ENCODE measurements at places on chromosomes 7 and 10.

GRCh38 chr7:73470208-73470607 lies 36.6 kb downstream of the FZD9 start:
- no peak for DNase-seq

- DNase-seq: no peak
These were observed 124.9 kb downstream of the CLEC2L start for GRCh38 chr7:139648391-139648861.

GRCh38 chr10:113135025-113135424 lies 185.0 kb downstream of the TCF7L2 start:
- no peak for DNase-seq

DNA sequence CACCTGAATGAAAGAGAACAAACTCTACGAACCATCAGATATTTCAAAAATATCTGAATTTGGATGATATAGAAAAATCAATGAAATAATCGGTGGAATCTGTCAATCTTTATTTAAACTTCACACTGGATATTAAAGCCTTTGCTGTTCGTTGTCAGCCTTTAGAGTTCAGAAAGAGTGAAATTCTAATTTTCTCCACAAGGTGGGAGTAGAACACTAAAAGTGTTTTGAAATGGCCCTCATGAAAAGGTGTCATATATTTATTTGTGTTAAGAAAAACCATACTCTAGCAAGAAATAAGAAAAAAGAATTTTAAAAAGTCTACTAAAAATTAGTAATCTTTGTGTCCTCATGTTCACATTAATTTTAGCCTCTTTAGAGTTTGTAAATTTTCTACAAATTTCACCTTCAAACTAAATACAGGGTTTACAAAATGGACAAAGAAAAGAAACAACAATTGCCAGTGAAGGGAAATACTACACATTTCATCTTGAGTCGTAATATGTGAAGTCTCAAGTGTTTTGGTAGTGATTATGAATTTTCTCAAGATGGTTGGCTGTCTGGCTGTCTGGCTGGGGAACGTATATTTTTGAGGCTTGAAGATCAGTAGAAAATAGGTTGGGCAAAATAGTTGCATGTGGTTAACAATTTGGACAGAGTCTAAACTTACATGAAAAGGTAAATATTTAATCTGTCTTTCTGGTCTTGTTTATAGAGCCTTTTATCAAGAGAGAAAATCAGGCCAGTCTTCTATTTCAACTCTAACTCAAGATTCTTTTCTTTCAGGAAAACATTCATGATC lies 43.7 kb downstream of the DNAJB9 start:
- peak; percentile 37 for DNase-seq

GRCh38 chr10:132102717-132103110 lies 37.0 kb downstream of the JAKMIP3 start:
- no peak for DNase-seq

DNA sequence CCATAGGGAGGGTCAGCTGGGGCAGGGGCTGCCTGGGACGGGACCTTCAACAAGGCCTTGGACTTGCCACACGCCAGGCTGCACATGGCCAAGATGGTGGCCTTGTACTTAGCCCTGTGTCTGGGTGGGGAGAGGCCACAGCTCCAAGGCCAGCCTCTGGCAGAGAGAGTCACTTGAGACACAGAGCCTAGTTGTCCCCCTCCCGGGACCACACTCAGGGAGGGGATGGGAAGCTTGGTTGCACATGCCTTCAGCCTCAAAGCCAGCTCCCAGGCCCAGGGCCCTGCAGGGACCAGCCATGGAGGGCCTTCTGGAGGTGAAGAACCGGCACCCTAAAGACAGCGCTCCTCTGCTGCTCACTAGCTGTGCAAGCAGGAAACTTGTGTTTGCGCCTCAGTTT lies 16.7 kb downstream of the MMRN2 start:
- DNase-seq: no peak

DNA sequence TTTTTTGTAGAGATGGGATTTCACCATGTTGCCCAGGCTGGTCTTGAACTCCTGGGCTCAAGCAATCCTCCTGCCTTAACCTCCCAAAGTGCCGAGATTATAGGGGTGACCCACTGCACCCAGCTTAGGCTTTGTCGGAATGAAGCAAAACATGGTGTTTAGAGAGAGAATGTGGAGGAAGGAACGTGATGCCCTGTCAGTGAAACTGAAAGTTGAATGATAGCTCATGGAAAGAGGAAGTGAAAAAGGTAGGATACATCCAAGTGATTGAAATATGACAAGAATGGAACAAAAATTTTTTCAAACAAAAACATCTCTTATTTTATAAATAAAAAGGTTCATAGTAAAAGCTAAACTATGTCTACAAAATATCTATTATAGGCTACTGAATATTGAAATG lies 5.9 kb downstream of the AKAP9 start:
- no peak for DNase-seq

- no peak for DNase-seq
These were observed 870.4 kb downstream of the PCDH15 start for GRCh38 chr10:53930648-53931047.

DNA sequence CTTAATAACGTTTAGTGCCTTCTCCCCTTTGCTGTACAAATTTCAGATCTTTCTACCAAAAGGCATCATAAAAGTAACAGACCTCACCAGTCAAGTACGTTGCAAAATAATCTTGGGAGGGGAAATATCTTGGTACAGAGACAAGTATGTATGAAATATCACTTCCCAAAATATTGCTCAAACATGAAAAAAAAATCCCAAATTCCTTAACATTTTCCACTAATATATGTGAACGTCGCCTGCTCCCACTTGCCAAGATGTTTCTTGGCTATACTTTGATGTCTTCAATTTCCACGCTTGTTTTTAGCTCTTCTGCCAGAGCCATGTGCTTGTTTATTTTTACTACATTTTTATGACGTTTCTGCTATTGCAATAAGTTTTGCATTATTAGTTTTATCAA lies 223.5 kb downstream of the PLXNA4 start:
- DNase-seq: peak; percentile 51

DNA sequence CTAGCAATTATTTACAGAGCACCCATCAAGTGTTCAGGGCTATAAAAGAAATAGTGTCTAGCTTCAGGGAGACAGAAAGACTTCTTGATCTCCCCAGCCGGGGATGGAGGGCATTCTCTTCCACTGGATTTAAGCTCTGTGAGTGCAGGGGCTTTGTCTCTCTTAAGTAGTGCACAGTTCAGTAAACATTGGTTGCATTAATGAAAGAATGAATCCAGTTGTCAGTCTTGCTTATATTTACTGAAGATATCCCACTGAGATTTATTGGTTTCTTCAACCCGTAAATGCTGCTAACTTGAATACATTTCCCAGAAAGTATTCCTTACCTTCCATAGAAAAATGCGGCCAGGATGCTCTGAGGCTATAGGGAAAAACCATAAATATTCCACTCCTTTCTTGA lies 41.9 kb downstream of the AUTS2 start:
- no peak for DNase-seq

DNA sequence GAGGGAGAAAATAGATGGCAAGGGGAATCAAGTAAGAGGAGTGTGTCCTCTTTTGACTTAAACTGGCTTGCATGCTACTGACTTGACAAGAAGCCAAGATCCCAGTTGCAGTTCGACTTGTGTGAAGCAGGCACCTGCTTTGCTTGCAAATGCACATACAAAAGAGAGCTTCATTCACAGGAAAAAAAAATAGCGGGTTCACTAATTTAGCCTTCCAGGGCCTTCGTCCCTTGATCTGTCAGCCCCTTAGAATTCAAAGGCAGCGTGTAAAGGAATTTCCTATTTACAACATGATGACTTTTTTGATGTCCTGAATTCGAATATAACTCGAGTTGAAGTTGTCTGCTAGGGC lies 192.1 kb downstream of the CELF2 start:
- no peak for DNase-seq

GRCh38 chr7:27193335-27194001 lies 6.4 kb downstream of the HOXA13 start:
- DNase-seq: no peak

DNA sequence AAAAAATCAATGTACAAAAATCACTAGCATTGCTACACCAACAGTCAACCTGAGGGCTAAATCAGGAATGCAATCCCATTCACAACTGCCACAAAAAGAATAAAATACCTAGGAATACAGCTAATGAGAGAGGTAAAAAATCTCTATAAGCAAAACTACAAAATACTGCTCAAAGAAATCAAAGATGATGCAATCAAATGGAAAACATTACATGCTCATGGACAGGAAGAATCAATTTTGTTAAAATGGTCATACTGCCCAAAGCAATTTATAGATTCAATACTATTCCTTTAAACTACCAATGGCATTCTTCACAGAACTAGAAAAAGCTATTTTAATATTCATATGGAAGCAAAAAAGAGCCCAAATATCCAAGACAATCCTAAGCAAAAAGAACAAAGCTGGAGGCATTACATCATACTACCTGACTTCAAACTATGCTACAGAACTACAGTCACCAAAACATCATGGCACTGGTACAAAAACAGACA lies 116.3 kb downstream of the HPSE2 start:
- DNase-seq: no peak

DNA sequence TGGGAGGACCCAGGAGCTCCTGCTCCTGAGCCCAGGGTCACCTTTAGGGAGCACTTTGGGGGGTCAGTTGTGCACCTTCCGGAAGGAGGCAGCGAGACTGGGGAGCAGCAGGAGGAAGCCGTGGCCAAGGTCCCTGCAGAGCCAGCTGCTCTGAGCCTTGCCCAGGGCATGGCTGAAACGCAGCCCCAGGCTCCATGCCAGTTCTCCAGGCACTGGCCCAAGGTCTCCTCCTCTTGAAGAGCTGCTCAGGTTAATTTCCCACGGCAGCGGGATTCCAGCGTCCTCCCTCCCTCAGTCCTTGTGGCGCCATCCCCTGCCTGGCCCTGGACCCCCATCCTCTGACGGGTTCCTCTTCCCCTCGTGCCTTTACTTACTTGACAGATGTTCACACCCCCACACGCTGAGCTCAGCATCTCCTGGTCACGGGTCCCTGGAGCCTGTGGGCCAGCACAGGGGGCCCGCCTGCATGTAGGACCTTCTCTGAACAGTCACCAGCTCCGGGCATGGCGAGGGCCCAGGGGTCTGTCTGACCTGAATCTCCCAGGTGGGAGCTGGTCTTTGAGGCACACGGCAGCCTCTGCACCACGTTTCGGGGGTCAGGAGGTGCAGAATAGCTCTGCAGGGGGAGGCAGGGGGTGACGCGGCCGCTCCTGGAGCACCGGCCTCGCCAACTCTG lies 16.7 kb upstream of the CFAP46 start:
- no peak for DNase-seq

GRCh38 chr7:138066954-138067394 lies 9.3 kb upstream of the AKR1D1 start:
- no peak for DNase-seq

DNA sequence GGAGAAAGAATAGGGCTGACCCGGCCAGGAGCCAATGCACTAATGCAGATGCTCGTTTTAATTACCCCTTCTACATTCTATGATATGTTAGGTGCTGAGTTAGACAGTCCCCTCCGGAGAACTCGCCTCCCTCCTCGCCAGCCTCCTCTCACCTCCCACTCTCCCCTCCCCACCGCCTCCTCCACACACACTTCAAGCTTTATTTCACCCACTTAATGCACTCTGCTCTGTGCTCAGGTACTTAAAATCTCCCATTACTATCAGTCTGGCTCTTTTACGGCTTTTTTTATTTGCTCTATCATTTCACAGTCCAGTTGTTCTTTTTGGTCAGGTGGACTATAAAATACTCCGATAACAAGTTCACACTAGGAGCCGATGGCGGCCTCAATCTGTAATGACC lies 231.6 kb downstream of the TEX36 start:
- no peak for DNase-seq

DNA sequence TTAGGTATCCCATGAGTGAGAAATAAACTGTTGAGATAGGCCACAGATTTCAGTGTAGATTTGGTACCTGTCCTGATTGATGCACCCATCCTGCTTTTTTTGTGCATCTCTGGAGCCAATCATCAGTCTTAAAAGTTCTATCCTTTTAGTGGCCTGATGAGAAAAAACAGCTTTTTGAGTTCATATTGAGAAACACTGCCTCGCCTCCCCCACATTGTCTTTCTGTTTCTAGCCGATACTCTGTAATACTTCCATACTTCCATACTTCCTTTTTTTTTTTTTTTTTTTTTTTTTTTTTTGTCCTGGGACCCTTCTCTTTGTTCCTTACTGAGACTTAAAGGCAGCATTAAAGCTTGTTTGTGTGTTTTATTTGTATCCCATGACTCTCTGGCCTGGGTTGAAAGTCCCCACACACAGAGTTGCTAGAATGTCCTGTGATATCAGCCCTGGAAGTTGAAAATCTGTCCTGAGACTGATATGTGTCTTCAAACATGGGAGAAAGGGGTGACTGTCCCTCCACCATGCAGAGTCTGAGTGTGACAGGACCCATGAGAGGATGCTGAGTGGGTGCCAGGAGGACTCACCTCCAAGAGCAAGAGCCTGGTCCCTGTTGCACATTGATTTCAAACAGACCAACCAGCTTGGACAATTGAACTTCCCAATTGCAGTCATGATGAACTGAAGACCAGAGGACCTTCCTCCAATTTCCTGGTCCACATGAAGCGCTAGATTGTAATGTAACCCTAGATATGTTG lies 5.7 kb downstream of the ZNF22 start:
- no peak for DNase-seq

DNA sequence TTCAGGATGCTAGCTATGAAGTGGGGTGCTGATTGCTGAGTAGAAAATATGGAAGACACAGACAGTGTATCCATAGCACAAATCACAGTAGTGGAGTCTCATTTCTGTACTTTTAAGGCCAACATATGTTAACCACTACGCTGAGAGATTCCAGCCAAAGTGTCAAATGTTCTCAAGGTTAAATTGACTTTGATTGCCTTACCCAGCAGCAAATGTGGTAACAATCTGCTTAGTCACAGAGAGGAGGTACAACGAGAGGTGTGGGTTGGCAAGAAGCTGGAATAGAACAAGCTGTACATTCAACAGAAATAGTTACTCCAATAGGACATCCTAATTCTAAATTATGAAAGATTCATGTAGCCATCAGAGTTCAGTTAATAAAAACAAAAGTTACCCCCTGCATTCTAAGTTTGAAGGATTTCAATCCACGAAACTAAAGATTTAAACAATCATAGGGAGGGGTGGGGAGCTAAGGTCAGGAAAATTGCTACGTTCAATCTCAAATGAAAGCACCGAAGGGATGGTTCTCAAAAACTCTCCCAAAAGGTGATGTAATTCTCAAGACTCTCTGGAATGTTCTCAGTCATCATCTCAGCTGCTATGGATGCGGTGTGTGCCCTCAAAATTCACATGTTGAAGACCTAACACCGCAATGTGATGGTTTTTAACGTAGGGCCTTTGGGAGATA lies 137.0 kb downstream of the ETV1 start:
- peak; percentile 24 for DNase-seq

DNA sequence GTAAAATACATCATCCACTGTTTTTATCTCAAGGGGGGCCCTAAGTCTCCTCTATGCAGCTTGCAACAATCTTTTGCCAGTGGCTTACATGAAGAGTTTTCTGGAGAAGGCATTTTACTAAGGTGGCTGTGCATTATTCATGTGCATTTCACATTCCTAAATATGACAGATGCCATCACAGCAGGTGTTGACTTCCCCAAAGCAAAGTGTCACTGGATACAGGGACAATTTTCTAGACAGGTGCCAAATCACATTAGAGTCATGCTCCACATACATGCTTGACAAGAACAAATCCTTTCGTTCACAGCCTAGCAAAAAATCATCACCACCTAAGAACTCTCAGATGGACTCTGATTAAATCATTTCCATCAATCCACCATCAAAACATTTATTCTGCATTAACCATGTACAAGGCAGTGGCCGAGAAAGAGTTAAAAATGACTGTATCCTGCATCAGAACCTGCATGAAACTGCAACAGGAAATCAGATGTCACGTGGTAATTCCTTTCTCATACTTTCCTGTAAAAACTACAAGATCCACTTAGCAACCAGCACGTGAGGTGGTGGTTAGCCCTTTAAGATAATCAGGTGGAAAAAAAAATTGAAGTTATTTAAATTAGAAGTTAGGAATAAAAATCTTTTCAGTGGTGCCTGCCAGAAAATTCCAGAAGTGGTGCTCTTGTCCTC lies 88.2 kb upstream of the AFAP1L2 start:
- no peak for DNase-seq
